Activated effector memory CD4-positive, alpha-beta T cell treated with anti-CD3 and anti-CD28 coated beads, Interleukin-2, amount 50 U/mL, for 16 hours (primary cell): ENCODE measurements at places on chromosomes 13 and 19.

GRCh38 chr13:32863596-32863995 lies 152.6 kb upstream of the KL start:
- no peak for DNase-seq

DNA sequence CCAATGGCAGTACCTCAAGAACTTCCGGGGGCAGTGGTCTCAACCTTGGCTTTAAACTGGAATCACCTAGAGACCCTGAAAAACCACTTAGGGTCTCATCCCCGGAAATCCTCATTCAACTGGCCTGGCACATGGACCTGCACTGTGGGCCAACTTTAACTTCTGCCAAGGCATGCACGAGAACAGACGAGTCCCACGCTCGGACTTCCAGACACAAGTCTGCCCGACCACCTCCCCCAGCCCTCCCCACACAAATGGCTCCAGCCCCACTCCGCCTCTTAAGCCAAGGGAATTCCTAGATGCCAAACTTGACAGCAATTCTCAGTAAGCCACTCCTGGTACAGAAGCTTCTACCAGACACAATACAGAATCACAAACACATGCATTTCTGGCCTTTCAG lies 114.0 kb downstream of the STK24 start:
- no peak for DNase-seq

DNA sequence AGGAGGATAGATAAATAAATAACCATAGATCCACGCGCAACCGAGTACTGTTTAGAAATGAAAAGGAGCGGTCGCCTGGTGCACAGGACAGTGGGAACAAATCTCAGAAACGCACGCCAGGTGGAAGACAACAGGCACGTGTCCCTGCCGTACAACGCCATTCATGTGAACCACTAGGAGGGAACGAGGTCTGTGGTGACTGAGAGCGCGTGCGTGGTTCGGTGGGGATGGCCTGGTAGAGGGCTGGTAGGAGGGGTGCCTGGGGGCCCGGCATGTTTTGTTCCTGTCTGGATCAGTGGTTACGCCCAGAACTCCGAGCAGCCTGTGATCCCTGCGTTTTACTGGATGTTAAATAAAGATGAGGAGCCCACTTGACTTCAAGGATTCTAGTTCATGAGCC lies 111.9 kb downstream of the KDM4B start:
- DNase-seq, result no peak

- no peak for DNase-seq
Observed at GRCh38 chr19:35272122-35272719, 3.5 kb downstream of the USF2 start.

DNA sequence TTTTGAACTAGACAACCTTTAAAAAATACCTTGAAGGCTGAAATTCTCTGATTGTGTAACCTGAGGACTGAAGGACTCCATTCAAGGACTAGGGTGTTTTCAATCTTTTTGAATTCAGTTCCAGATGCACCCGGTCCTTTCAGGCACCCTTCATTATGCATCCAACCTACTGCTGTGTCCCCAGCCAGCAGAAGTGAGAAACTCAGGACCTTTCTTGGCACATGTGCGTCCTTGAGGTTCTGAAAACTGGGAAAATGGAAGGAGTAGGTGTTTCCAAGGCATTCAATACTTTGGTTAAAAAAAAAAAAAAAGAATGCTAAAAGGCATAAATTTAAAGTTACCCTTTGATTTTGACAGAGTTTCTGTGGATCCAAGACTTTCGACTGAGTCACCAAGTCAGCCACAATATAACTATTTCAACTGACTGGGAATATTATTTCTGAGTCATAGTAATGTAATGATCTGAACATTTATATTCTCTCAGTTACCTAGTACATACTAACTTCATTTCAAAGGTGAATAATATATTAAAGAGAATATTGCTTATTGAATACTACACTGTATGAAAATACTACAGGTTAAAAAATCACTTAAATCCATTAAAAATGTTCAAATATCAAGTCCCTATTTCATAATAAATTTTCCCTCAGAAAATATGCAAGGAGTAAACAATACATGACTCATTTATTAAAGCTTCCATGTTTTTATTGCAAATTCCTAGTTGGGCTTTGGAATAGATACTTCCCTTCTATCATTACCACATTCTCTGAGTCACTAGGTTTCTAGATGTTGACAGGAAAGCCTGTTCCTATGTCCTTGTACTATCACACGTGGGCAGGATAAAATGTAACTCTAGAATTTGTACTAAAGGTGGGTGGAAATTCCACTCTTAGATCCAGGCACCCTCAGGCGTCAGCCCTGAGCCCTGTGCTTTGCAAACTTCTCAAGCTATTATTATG lies 2.4 kb upstream of the ITGBL1 start:
- DNase-seq, result no peak

- DNase-seq, result no peak
Observed at GRCh38 chr13:36912369-36912768, 7.7 kb downstream of the SMAD9 start.

DNA sequence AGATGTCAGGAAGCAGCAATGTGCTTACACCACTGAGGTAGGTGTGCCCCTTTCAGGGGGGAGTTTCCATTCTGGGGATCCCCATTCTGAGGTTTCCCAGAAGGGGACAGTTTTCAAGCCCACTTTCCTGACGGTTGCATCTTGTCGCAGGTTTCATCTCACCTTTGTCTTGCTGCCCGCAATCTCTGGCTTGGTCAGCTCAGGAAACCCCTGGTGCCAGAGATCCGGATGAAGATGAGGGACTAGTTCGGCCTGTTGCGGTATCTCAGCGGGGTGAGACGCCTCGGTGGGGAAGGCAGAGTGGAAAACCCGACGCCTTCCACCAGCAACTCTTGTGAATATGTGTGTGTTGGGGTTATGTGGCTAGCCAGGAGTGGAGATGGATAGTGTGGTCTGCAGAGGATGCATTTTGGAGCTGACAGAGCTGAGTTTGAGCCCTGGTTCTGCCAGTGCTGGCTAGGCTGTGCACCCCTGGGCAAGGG lies 13.1 kb downstream of the TNFSF9 start:
- DNase-seq, result no peak

- DNase-seq, result peak; percentile 45
Observed at GRCh38 chr19:7851623-7852500, 21.8 kb downstream of the EVI5L start.

DNA sequence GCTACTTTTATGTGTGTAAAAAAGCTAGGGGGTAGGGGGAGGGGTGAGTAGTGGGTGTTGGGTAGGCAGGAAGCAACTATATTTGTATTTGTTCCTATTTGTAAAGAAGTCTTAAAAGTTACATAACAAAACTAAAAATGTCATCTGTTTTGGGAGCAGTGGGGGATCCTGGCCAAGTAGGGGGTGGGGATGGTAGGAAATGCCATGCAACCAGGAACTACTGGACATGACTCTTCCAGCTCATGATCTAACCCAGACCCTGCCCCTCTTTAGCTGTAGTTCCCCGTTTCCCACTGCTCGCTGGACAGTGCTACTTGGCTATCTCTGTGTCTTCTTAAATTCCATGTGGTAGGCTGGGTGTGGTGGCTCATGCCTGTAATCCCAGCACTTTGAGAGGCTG lies 3.2 kb downstream of the GTF3A start:
- no peak for DNase-seq

DNA sequence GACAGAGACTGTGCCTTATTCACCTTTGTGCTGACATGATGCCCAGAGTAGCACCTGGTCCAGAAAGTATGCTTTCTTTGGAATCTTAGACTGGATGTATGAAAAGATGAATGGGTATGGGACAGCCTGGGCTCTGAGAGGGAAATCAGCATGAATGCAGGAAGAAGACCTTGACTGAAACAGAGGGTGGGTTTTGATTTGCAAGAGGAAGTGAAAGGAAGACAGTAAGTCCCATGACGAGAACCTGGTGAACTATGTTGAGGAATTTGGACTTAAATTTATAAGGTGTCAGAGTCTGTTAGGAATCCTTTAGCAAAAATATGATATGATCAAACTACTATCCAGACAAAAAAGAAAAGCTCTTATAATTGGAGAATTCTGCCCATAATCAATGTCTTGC lies 301.9 kb downstream of the SPRY2 start:
- no peak for DNase-seq

GRCh38 chr19:11680689-11681302 lies 58.0 kb downstream of the ZNF823 start:
- DNase-seq, result no peak

GRCh38 chr13:84607261-84608013 lies 725.2 kb upstream of the SLITRK1 start:
- no peak for DNase-seq

GRCh38 chr13:42395086-42395821 lies 123.3 kb downstream of the AKAP11 start:
- peak; percentile 78 for DNase-seq

DNA sequence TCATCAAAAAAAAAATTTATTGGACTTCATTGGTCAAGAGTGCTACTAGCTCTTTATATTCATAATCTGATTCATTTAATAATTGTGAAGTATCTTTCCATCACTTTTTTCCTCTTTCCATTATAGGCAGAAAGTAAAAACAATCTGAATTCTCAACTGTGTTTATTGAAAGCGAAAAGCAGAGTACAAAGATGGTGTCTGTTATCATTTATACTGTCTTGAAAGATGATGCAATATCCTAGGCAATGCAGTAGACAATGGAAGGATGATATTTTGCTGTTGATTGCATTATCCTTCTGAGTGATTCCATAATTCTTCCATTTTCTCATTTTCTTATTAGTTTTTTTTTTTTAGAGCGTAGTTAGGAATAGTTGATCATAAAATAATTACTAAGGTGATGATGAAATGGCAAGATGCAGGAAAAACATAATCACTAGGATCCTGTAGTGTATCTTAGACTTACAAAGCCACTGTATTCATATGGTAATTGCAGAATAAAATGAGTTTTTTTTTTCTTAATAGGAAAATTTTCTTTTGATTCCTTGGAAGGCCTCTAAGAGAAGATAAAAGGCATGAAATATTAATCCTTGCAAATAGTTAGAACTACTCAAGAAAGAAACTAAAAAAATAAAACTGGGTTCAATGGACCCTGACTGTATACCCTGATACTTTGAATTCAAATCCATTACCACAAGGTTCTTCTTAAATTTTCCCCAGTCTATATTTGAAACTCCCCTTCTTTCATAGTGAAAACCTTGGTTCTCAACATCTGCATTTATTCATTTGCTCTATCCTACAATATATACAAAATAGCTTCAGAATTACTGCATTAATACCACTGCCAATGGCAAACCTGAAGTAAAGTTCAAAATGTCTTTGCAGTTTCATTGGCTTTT lies 11.6 kb downstream of the URI1 start:
- no peak for DNase-seq

GRCh38 chr13:28637714-28638355 lies 21.1 kb upstream of the POMP start:
- DNase-seq, result no peak

- peak; percentile 66 for DNase-seq
Observed at GRCh38 chr13:99895444-99896368, 75.9 kb downstream of the ZIC5 start.

- peak; percentile 75 for DNase-seq
Observed at GRCh38 chr19:18002347-18002850, 5.6 kb upstream of the ARRDC2 start.

DNA sequence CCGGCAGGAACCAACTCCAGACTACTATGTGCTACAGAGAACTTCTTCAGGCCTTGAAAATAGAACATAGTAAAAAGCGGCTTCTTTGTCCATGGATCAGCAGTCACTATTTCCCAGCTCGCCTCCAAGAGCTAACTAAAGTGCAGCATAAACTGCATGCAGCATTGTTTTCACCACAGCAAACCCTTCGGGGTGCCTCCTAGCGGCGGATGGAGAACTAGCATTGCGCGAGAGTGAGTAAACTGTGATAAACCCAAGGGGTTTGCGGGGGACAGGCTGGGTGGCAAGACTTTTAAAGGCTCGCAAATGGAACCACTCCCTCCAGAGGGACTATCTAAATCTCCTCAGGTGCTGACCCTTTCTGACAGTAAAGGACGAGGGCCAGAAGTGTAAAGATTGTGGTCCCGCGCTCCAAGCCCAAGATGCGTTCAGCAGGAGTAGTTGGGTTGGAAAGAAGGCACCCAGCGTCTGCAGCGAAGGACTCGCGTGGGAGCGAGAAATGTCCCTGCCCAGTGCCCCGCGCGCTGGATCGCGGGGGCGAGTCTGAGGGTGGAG lies 21.5 kb upstream of the SGCG start:
- DNase-seq, result no peak

DNA sequence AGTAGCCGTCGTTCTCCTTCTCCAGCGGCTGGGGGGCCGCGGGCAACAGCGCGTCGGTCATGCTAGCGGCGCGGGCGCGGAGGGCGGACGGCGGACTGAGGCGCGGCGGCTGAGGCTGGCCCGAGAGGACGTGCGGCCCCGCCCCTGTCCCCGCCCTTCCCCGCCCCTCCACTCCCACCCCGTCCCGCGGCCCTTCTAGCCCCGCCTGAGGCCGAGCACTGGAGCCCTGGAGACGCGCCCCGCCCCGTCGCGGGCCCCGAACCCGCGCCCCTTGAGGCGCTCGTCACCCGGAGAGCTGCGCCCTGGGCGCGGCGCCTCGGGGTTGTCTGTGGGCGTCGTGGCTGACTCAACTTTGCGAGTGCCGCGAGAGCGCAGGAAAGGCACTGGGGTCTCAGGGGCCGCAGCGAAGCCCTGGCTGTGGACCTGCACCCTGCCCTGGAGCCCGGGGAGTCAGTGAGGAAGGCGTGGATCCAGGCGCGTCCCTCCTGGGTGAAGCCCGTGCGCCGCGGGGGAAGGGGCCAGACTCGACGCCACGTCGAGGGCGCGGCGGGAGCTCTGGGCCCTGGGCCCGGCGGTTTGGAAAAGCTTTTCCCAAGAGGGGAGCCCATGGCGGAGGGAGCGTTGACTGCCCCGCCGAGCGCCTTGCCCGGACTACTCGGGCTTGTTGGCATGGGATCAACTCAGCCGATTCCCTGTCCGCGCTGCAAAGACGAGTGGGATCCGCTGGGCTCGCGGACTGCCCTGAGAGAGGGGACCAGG lies at the start of gene RHPN2:
Gene RHPN2 (minus strand): TSS at position 97 of the 759 bp plus-strand sequence. CDS start 36 bp downstream, at position 61.
- DNase-seq, result peak; percentile 83

- DNase-seq, result no peak
Observed at GRCh38 chr13:58630794-58631193, 999.2 kb downstream of the PCDH17 start.

DNA sequence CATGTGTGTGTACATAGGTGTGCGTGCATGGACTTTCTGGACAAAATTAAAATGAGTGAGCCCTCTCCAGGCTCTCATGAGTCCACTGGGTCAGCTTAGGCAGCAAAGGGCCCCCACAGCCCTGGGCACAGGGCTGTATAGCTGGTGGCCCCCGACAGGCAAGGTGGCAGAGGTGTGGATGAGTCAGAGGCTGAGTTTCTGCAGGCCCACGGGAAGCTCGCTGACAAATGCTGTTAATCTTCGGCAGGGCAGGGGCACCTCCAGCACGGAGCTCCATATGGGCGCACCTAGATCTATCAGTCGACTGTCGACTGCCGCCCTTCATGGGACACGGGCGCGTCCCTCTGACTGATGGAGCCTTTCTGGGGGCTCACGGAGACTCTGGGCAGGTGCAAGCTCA lies 181.1 kb downstream of the URI1 start:
- DNase-seq, result no peak

DNA sequence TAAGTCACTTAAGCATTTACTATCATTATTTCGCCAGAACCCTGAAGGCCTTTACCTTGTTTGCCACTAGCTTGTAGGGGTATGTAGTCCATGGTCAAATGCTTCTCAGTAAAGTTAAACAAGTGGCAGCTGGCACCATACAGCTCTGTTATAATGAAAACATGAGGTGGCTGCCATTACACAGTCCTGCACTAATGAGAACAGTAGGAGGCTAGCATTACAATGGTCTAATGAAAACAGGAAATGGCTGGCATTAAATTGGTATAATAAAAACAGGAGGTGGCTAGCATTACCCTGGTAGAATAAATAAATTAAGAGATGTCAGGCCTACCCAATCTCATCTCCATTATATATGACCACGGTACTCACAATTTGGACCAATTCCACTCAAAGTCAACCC lies 107.5 kb downstream of the PCDH17 start:
- DNase-seq, result no peak
